NCI-H1048 (cell line): ENCODE measurements at places on chromosomes 2 and 18.

- no peak for DNase-seq
Observed at GRCh38 chr2:120228503-120228902, 5.3 kb upstream of the TMEM185B start.

- DNase-seq: no peak
Observed at GRCh38 chr18:58152891-58153290, 108.9 kb downstream of the NEDD4L start.

DNA sequence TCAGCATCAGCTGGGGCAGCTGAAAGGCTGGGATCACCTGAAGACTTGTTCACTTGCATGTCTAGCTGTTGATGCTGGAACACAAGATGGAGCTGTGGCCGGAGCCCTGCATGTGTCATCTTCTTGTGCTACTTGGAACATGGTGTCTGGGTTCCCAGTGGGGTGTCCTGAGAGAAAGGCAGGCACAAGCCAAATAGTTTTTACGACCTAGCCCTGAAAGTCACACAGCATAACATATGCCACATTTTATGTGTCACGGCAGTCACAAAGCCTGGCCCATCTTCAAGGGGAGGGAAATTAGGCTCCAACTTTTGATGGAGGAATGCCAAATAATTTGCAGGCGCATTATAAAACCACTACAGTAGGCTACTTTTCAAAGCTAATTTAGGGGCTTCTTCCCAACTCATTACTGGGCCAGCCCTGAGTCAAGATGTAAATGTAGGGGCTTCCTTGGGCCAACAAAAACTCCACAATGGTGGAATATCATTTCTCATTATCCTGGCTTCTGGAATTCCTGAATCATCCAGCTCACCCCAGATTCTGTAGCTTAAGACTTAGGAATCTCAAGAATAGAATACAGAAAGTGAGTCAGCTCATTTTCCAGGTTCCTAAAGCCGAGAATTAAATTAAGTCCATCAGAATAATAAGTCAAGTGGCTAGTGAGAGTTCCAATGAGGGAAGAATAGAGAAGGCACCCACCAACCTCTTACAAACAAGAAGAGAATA lies 543.0 kb downstream of the TNS1 start:
- DNase-seq: no peak

DNA sequence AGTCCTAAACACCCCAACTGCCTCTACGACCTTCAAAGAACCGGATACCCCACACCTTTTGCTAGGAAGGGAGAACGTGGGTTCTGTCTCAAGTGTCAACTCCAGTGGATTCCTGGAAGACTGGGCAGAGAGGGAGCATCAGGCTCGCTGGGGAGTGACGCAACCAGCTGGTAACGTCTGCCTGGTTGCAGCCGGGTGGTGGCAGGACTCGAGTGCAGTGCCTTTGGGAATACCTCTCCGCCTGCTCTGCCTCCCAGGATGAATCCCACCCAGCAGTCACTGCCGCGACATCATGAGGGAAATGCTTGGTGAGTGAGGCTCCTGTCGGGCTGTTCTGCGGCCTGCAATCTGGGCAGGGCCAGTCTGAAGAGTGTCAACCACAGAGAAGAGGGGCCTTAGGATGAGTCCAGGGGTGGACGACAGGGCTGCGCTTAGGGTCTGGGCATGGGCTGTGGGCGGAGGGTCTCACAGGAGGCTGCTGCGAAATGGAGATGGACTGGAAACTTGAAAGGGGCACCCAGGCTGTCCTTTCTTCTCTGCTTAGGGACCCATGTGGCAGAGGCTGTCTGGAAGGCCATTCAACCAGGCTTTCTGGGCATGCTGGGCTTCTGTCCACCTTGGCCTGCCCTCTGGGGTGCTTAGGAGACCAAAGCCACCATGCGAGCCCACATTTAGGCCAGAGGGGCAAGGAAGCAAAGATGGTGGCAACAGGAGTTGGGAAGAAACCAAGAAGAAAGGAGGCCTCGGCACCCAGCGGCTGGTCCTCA lies 12.9 kb downstream of the GPR17 start:
- no peak for DNase-seq

DNA sequence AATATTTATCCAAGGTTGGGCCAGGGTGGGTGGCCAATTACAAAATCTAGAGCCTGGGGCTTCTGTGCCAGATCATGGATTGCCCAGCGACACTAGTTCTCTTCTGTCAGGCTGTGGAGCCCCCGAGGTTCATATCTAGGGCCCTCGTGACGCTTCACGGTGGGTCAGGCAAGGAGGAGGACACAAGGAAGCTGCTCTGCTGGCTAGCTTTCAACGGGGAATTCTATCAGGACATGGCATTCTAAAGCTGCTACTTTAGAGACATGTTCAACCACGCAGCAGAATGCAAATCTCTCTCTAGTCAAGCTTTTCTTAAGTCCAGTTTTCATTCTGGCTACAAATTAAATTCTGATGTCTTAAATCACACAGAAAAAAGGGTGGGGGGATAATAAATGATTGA lies 180.2 kb downstream of the THADA start:
- no peak for DNase-seq

GRCh38 chr2:67612576-67613042 lies 215.5 kb downstream of the ETAA1 start:
- no peak for DNase-seq

- no peak for DNase-seq
Observed at GRCh38 chr18:23115683-23116096, 19.6 kb upstream of the CABLES1 start.

- no peak for DNase-seq
Observed at GRCh38 chr2:239307221-239307569, 93.6 kb downstream of the HDAC4 start.

- DNase-seq: no peak
Observed at GRCh38 chr2:233807215-233807865, 29.2 kb downstream of the MROH2A start.

DNA sequence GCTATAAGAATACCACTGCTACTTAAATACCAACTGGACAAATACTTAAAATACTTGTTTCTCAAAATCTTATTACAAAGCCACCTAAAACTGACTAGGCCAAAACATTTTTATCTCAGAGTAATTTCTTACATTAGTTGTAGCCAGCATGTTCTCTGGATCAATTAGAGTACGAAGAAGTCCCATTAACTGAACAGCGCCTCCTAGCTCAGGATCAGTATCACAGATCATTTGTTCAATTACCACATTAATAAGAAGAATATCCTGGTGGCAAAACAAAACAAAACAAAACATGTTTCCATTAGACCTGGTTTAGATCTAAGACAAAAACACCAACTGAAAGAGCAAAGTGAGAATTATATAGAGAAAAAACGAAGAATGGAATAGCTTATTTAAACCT lies 36.0 kb downstream of the PPP4R3B start:
- no peak for DNase-seq

DNA sequence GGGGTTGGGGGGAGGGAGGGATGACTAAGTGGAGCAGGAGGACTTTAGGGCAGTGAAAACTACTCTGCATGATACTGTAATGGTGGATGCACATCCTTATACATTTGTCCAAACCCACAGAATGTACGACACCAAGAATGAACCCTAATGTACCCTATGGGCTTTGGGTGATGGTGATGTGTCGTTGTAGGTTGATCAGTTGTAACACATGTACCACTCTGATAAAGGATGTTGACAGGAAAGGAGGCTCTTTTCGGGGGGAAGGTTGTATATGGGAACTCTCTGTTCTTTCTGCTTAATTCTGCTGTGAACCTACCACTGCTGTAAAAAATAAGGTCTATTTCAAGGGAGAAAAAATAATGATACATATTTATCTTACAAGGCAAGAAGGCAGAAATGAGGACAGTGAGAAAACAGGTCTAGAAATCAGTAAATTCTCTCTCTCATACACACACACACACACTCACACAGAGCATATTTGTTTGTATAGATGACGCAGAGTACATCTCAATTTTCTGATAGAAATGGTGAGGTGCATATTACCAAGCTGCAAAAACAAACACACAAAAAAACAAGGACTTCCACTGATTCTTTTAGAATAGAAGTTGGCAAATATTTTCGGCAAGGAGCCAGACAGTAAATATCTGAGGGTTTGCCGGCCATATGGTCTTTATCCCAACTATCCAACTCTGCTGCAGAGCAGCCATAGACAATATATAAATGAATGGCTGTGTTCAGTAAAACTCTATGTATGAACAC lies 20.2 kb downstream of the FAM124B start:
- no peak for DNase-seq

- DNase-seq: no peak
Observed at GRCh38 chr18:79445696-79446561, 50.2 kb downstream of the NFATC1 start.

DNA sequence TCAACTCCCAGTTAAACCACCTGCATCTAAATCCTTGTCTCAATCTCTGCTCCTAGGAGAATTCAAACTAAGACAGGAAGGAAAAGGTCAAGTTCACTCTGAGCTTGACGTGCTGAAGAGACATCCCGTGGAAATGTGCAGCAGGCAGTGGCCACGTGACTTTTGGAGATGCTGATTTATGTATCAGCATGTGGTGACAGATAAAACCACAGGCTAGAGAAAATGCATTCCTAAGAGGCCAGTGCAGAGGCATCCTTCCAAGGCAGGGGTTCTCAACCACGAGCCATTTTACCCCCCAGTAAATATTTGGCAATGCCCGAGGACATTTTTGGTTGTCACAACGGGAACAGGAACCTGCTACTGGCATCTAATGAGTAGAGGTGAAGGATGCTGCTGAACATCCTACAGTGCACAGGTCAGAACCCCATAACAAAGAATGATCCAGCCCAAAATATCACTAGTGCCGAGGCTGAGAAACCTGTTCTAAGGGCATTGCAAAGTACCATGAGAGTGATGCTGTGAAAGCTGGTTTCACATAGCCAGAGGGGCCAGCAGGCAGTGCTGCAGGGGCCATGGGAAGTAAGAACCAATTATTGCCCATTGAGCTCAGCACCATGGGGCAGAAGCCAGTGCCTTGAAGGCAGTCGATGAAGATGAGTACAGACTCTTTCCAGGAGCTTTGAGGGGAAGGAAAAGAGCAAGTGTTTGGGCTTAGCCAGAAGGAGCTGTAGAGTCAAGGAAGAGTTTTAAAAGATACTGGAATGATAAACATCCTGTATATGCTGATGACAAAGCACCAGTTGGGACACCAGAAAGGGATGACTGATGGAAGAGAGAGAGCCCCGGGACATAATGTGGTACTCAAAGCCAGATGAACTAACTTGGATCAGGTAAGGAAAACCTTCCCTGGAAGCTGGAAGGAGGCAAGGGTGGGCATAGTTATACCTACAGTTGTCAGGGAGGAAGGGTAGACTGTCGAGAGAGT lies 174.6 kb downstream of the HAUS1 start:
- no peak for DNase-seq

GRCh38 chr2:1642993-1643619 lies 101.2 kb downstream of the PXDN start:
- DNase-seq: no peak

GRCh38 chr2:61255580-61256437 lies 93.8 kb downstream of the C2orf74 start:
- DNase-seq: no peak

DNA sequence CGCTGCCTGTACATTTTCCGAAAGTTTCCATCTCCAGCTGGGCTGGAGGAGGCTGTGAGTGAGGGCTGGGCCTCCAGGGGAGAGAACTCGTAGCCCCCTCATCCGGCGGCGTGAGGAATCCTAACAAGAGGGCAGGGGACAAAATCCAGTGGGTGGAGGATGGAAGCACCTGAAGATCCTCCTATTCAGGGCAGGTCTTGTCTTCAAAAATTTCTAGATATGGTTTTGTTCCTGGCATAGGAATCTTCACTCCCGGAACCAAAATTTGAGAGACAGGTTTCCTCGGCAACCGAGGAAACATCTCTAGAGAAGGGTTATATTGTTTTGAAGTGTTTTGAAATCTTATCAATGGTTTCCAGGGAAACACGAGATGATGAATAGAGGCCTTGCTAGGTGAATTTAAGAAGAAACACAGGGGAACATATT lies 136.7 kb downstream of the SH3BP4 start:
- no peak for DNase-seq

DNA sequence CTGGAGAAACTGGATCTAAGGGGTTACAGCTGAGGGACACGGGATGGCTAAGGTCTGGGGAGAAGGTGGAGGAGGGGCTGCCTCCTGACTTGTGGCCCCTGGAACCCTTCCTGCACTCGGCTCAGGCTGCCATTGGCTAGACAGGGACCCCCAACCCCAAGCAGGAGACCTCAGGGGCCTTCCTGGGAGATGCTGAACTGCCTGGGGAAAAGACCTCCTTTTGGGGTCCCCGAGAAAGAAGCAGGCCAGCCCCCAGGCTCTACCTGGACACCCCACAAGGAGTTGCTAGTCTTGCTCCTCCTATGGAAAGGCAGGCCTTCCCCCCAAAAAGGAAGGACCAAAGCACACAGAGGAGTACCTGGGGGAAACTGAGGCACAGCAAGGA lies 10.1 kb upstream of the BOK start:
- no peak for DNase-seq

GRCh38 chr18:8375249-8375648 lies 234.0 kb upstream of the RAB12 start:
- DNase-seq: peak; percentile 35

- no peak for DNase-seq
Observed at GRCh38 chr2:8606649-8607550, 75.0 kb upstream of the ID2 start.

DNA sequence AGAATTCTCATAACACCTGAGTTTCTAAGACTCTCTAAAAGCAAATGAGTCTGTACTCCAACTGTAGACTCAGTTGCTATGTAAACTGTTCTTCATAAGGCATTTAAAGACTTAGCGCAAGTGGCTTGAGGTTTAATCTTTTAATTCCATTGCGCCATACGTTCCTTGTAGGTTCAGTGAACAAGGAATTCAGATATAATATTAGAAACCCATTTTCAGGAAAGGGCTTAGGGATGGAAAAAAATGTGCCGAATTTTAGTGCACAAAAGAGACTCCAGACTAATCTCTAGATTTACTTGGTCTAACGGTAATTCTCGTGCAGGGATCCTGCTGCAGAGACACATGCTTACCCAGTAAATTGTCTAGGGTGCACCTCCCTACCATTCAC lies 268.9 kb upstream of the TANK start:
- DNase-seq: no peak

GRCh38 chr2:189651284-189651683 lies 10.0 kb upstream of the ASNSD1 start:
- DNase-seq: no peak

GRCh38 chr2:26646986-26647672 lies 6.0 kb upstream of the CIB4 start:
- no peak for DNase-seq

- no peak for DNase-seq
Observed at GRCh38 chr2:235834781-235835180, 333.4 kb downstream of the GBX2 start.
